ENCODE measurements at places on chromosomes 3 and 15.

DNA sequence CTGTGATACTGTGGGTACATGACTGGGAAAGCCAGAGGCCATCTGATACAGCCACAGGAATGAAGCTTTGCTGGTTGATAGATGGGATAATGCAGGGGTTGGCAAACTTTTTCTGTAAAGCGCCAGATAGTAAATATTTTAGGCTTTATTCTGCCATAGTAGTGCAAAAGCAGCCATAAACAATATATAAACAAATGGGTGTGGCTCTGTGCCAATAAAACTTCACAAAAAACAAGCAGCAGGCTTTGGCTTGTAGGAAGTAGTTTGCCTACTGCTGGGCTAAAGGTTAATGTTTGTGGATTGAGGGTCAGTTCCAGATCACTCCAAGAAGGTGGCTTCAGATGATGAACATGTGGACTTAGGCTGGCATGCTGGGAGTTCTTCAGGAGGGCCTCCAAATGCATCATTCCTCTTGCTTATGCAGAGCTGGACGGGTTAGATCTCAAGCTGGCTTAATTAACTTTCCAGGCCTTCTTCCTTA lies 305.7 kb downstream of the RPLP1 start:
- no peak for DNase-seq

GRCh38 chr3:65093641-65094040 lies 405.8 kb upstream of the ADAMTS9 start:
- DNase-seq, result no peak

- DNase-seq, result no peak
These were observed 73.4 kb downstream of the CCK start for GRCh38 chr3:42192334-42193200.

DNA sequence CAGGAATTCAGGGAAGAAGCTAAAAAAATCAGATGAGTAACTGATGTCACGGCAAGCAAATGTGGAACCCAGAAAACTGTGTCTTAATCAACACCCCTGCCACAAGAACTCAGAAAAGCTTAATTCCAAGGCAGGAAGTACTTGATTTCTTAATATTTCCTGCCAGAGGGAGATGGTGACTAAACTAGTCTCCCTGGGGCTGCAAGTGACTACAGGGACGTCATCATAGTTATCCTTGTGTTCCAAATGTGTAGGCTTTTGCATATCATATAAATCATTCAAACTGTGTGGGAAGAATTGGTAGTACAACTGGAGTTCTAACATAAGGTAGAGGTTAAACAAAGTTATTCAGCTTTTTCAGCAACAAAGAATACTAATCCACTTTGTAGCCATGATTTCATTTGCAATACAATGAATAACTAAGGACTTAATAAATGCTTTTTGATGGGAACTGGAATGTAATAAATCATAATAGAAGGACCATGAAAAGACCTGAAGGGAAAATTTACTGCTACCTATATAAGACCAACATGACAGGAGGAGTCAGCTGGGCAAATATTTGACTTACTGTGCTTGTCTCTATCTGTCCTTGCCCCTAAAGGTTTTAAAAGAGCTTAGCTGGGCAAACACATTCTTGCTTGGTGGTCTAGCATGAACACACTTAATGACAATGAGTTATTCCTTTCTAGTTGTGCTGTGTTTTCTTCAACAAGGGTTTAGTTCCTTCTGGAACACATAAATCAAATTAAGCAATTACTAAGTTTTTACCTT lies 76.0 kb upstream of the NECTIN3 start:
- DNase-seq, result no peak

DNA sequence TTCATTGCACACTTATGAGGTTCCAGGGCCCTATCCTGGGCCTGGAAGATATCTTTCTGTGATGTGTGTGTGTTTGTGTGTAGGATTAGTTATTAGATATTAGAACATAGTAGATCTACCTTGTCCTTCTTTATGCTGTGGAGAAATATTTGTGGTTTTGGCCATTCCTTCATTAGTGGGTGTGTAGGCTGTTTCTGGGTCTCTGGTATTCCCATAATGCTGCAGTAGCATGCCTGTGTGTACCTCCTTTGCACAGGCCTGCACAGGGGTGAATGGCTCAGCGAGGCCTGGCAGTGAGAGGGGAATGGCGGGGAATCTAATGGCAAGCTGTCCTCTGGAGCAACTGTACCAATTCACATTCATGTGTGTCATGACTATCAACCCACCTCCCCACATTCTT lies 125.8 kb upstream of the MRPS22 start:
- no peak for DNase-seq

DNA sequence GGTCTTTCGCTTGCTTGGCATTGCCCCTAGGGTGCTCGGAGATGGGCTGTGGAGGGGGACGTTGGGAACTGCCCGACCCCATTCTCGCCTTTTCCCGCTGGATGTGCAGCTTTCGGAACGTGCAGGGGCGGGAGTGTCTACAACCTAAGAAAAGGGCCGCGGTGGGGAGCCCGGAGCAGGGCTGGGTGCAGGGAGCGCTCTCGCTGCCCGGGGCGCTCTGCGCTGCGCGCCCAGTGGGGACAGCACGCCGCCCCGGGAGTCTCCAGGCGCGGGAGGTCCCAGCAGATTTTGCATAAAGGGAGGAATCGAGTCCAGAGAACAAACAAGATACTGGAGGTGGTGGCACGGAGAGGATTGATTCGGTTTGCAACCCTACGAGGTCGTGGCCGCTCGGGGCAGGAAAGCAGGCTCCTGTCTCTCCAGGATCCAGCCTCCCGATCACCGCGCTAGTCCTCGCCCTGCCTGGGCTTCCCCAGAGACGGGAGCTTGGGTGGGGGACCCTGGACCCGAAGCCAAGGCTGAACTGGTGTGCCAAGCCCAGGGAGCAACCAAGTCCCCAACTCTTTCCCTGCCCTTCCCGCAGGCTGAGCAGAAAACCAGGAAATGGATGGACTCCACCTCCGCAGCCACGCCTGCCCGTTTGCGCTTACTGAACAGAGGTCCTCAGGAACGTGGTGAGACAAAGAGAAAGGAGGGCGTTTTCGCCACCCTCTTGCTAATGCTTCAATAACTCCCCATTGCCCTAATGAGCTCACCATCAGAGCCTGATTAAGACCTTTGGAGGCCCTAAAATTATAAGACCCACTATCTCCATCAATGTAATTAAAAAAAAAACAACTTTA lies 59.7 kb downstream of the NOX5 start:
- DNase-seq, result no peak

DNA sequence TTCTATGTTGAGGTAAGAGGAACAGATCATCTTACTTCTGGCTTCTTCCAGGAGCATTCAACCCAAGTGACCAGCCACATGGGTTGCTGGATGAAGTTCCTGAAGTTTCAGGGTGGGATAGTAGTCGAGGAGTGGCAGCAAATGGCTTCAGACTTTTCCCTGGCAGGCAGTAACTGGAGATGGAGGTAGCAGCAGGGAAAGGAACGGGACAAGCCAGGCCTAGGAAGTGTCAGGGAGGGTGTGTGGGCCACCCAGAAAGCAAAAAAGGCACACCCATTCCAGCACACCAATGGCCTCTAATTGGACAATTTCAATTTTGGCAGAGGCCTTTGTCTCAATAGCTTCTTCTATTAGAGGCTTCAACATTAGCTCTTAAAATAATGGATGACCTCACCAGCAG lies 498.6 kb upstream of the ATP11B start:
- DNase-seq, result no peak

- no peak for DNase-seq
These were observed 128.9 kb upstream of the VEPH1 start for GRCh38 chr3:157632075-157632474.

- DNase-seq, result no peak
These were observed 90.1 kb downstream of the TMCO5A start for GRCh38 chr15:38024293-38025091.

DNA sequence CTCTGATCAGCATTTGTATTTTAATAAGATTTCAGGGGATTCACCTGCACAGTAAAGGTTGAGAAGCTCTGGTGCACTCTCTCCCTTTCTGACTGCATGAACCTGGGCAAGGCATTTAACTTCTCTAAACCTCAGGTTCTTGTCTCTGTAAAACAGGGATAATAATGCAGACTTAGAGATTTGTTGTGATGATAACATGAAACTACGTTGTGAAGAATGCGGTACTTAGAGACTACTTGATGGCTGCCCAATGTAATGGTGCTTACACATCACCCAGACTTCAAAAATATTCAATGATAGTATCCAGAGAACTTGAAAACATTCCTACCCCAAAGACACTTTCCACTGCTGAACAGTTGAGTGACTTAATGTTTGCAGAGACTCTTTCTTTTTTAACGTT lies 19.8 kb upstream of the TNFSF10 start:
- no peak for DNase-seq

GRCh38 chr3:14726441-14726780 lies 51.5 kb downstream of the C3orf20 start:
- no peak for DNase-seq

GRCh38 chr3:105555206-105555605 lies 188.5 kb downstream of the ALCAM start:
- no peak for DNase-seq

GRCh38 chr3:38247366-38248035 lies 18.1 kb upstream of the SLC22A13 start:
- DNase-seq, result no peak

DNA sequence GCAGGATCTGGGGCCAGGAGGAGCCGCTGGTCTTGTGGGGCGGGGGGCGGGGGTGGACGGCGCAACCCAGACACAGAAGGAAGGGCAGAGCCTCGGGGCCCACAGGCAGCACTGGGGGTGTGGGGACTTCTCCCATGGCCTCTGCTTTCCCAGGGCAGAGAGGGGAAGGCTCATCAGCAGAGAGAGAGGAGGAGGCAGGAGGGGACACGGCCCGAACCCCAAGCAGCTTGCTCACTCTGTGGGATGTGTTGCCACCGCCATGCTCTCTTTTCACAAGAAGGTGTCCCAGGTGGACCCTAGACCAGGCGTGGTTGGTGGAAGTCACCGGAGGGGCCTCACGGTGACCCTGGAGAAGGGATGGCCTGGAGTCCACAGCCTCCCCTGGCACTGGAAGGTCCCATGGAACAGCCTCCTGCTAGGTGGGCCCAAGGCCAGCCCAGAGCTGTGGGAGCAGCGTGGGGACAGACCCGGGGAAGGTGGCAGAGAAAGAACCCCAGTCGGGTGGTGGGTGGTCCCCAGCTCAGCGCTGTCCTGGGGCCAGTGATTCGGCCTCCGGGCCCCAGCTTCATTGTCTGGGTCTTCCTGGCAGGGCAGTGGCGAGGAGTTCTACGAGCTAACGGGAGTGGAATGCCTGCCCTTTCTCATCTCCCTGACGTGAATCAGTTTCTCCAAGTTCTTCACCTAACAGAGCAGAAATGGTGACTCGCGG lies 46.8 kb upstream of the PCSK6 start:
- DNase-seq, result no peak

DNA sequence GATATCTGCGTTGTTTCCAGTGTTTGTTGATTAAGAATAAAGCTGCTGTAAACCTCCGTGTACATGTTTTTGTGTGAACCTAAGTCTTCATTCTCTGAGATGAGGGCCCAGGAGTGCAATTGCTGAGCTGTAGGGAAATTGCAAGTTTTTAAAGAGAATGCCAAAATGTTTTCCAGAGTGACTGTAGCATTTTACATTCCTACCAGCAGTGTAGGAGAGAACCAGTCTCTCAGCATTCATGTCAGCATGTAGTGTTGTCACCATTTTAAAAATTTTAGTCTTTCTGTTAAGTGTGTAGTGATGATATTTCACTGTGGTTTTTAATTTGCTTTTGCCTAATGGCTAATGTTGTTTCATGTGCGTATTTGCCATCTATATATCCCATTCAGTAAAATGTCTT lies 3.4 kb upstream of the MGLL start:
- DNase-seq, result no peak

- no peak for DNase-seq
These were observed 185.2 kb upstream of the CFAP20DC start for GRCh38 chr3:59234884-59235633.

- DNase-seq, result no peak
These were observed 172.0 kb downstream of the XXYLT1 start for GRCh38 chr3:195098741-195099525.

DNA sequence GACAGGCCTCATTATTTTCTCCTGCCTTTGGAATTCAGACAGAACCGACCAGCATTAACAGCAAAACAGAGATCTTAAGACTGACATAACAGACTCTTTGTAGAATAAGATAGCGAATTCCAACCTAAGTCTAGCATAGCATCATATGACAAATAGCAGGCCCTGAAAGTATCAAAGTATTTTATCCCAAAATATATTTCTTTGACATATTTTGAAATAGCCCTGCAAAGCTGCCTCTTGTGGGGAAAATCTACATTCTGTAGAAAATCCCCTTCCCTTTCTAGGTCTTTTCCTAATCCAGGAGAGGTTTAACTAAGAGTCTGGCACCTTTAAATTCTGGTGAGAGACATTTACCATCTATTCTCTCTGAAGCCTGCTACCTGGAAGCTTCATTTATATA lies 34.4 kb upstream of the STRIT1 start:
- no peak for DNase-seq

DNA sequence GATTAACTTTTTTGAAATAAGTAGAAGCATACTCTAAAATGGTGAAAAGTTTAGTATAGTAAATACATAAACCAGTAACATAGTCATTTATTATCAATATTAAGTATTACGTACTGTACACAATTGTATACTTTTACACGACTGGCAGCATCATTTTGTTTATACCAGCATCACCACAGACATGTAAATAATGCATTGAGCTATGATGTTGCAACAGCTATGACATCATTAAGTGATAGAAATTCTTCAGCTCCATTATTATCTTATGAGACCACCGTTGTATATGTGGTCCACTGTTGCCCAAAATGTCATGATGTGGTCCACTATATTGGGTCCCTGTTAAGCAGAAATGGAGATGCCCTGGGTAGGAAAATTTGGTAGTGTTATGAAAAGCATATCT lies 51.3 kb downstream of the DRD3 start:
- DNase-seq, result no peak

DNA sequence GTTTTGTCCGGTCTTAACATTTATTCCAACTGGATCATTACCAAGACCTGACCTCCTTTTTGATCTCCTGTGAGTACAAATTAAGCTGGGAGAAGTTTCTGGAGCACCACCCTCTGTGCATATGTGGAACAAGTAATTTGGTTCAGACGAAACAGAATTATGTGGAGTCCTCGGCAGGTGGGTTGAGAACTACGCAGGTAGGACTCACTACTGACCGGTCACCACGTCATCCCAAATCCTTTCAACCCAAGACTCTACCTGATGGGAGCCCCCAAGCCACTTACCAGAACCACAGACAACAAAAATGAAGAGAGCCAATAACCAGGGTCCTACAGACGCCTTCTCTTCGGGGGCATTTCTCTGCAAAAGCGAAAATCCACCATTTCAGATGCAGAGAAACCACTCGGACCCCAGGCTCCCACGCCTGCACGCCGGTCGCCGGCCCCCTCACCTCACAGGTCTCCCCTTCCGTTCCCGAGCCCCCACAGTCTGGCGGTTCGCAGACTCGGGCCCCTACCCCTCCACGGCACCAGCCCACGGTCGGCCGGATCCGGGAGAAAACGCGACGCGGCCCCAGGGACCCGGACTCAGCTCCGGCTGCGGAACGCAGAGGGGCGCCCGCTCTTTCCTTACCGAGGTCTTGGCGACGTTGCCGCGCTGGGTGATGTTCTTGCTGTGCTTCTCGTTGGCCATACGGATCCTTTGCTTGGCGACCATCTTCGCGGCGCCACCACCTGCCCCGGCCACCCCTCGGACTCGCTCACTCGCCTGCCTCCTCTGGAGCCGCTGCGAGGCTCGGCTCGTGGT lies 674 bp downstream of the SERP1 start:
- no peak for DNase-seq

Data from cortex of kidney (tissue), 1 donor.